Fibroblast of skin of scalp (primary cell): ENCODE measurements at places on chromosomes 1 and 21.
A peak's percentile ranks its signal among the peaks of the same experiment; 100 is the strongest.

GRCh38 chr21:44771896-44772525 lies 29.6 kb downstream of the UBE2G2 start:
- no peak for DNase-seq

DNA sequence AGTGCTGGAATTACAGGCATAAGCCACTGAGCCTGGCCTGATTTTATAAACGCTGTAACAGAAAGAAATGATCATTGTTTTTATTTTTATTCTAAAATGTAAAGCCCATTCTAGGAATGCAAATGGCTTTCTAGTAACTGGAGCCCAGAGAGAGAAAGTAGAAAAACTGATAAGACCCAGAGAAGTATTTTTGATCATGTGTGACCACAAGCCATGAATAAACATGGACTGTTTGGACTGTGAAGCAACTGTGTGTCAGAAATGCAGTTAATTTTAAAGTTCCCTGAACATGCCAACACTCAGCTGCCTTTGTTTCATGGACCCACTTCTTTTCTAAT lies 39.7 kb downstream of the EIF2B3 start:
- DNase-seq: peak; percentile 23

DNA sequence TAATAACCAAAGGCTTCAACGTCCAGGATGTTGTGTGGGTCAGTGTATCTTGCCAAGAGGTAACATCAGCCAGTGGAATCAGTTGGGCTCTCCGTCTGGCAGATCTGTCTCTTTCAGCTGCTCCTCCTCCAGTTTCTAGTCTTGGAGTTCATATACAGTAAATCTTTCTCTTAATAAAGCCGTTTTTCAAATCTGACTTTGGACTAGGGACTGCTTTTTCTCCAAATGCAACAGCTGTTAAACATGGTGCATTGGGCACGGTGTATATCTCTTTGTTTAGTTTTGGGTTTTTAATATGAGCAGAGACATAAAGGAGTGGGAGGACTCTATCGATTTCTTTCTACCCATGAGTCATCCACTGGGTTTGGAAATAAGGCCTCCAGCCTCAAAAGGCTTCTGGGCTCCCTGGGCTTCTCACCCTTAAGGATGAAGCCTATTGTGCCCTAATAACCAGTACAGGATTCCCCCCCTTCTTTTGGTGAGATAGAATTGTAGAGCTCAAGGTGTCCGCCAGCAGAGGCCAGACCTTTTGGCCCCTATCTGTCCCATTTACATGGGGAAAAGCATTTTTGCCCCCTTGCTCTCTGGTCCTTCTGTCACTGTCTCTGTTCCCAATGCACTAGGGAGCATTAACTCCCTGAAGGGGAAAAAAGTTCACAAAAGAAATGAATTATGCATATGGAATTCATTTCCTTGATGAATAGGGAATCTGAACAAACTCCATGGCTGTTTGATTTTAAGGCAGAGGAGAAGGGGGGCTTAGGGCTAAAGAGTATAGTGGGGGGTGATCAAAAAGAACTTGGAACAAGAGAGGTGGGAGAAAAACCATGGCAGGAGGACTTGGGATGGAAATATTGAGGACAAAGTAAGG lies 86.0 kb downstream of the PBX1 start:
- no peak for DNase-seq

- DNase-seq: no peak
Observed at GRCh38 chr1:43396059-43396458, 6.4 kb downstream of the SZT2 start.

DNA sequence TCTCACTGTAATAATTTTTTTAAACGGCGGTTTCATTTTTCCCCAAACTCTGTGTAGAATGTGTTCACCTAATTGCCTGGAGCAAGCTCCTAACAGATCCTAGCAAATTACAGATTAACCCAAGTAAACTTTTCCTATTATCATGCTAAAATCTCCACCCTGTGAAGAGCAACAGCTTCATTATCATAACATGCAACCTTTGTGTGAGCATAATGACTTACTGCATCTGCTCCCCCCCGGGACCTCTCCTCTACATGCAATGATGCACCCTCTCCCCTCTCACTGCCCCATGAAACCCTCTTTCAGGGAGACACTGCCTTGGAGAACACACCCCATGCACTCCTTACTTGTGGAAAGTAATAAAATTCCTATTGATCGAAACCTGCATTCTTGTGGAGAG lies 717.0 kb upstream of the TMPRSS15 start:
- DNase-seq: no peak

- no peak for DNase-seq
Observed at GRCh38 chr1:24317081-24317480, 2.1 kb upstream of the GRHL3 start.

GRCh38 chr1:74713849-74714248 lies 19.0 kb downstream of the CRYZ start:
- no peak for DNase-seq

DNA sequence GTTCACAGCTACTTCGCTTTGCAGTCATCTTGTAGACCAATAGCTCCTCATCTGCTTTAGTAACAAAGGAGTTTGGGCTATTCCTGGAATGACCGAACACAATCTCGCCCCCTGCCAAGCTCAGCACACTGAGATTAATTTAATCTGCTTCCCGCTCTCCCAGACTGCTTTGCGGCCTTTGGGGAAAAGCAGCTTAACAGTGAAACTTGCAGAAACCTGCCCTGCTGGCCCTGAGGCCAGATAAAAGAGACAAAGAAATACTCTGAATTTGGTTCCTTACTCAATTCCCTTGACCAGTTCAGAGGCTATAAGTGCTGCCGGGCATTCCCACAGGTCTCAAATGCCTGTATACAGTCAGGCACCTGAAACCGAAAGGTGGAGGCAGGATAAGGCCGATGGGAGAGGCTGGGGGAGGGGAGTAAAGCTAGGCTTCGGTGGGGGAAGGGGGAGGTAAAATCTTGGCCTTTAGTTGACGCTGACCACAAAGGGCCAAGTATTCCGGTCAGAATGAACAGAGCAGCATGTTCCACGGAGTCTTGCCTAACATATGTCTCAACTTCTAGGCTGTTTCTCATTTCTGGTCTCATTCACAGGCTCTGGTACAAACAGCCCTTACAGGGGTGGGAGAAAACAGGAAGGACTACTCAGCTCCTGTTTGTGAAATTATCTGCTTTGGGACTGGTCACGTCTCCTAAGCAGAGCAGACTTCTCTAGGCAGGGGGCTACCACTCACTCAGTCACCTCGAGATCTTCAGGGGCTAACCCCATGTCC lies 17.7 kb upstream of the A3GALT2 start:
- peak; percentile 54 for DNase-seq

- DNase-seq: no peak
Observed at GRCh38 chr1:214003233-214003632, 15.5 kb downstream of the PROX1 start.
